Posterior cingulate gyrus (tissue), 11 donors: ENCODE measurements at places on chromosomes 12 and 14.

DNA sequence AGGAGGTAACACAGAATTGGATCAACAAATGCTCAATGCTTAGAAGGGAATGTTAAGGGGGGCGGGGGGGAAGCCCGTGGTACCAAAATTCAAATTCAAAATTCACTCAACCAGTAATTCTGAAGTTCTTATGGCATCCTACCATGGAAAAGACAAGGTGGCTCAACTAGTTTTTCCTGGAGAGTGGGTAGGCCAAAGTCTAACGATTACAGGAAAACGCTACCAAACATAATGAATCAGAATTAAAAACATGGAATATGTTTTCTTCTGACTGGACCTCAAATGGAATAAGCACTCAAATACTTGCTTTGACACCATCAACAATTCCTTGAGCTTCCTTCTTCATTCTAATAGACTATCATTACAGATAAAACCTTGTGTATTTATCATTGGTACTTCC lies 2.3 kb downstream of the NACA start:
- DNase-seq = no peak

- DNase-seq = no peak
Observed at GRCh38 chr14:57293866-57294837, 25.4 kb downstream of the AP5M1 start.

DNA sequence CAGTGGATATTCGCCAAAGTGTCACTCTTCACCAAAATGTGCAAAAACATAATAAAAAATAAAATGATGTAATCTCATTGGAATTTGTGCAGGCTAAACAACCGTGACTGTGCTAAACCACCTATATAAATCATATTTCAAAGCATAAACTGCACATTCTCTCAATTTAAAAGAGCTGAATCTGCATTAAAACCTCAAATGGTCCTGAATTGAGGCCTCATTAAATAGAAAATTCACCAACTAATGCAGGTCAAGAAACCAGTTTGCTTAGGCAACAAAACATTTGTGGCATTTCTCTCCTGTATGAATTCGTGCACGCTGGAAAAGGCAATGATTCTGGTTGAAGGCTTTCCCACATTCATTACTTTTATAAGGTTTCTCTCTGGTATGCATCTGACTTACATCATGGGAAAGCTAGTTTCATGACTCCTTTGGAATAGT lies 80.1 kb upstream of the IFNG-AS1 start:
- DNase-seq = no peak

- DNase-seq = no peak
Observed at GRCh38 chr14:84025106-84026012, 1504.6 kb upstream of the FLRT2 start.

DNA sequence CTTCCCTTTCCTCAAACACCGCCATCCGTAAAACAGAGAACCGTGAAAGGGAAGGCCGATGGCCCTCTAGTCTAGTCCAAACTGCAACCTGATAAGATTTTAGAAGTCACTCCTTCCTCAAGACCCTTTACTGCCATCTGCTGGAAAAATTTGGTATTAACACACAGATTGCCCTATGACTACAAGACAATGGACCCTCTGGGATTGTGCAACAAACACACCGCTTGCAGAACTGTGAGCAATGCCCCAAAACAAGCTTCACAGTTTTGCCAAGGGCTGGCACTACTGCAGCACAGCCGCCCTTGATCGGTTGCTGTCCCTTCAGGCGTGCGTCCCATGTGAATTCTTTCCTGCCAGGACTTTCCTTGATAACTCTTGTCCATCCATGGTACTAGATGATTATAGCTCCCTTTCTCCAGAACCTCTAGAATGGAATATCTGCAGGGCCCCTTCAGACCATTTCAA lies 23.1 kb downstream of the LLPH start:
- DNase-seq = peak; percentile 21

DNA sequence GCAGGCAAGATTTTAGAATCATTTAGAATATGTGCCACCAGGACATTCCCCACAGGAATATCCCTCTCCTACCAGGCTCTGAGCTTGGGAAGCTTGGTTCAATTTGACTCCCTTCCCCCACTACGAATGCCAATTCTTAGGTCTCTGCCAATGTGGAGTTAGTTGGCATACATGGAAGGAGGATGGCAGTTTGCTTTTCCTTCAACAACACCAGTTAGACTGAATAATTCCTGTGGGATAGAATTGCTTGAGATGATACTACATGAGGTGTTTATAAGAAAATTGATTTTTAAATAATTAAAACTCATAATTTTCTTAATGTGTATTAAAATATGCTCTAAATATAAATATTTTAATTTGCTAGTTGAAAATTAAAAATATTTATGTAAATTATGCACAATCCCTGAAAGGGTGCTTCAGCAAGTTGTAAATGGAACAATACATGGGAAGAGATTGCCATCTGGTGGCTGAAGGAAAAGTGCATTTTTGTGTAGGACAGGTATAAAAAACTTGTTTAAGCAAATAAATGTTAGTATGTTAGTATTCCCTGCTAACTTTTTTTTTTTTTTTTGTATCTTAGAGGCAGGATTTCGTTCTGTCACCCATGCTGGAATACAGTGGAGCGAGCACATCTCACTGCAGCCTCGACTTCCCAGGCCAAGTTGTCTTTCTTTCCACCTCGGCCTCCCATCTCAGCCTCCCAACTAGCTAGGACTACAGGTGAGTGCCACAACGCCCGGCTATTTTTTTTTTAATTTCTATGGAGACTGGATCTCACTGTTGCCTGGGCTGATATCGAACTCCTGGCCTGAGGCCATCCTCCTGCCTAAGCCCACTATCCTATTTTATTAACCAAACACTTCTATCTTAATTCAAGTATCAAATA lies 25.8 kb upstream of the STRAP start:
- no peak for DNase-seq

DNA sequence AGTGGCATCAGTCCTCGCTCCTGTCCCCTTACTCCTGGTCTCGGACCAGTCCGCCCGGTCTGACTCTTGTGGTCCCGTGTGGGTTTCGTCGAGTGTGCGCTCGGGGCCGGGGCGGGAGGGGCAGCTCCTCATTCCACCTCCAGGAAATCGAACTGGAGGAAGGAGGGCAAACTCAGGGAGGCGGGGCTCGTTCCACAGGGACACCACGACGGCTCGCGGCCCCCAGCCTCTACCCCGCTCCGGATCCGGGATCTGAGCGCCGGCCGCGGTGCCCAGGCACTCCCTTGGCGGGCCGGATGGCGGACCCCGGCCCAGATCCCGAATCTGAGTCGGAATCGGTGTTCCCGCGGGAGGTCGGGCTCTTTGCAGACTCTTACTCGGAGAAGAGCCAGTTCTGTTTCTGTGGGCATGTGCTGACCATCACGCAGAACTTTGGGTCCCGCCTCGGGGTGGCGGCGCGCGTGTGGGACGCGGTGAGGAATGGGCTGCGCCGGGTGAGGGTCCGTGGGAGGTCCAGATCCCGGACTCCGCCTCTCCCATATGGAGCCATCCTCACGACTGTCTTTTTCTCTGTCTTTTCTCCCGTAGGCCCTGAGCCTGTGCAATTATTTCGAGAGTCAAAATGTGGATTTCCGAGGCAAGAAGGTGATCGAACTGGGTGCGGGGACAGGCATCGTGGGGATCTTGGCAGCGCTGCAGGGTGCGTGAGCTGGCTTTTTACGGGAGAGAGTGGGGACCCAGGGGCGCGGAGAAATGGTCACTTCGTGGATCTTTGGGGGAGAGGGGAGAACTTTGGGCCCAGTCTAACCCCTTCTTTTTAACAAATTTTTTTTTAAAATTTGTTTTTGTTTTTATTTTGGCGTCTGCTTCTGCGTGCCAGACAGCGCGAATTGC lies at the start of gene EEF1AKMT3:
EEF1AKMT3 (plus strand) TSS at position 186 of the 894 bp plus-strand sequence; CDS start at position 297, 111 bp downstream.
- peak; percentile 41 for DNase-seq

GRCh38 chr12:13374793-13375192 lies 178.3 kb downstream of the EMP1 start:
- DNase-seq = peak; percentile 80

- peak; percentile 98 for DNase-seq
Observed at GRCh38 chr12:113130457-113131135, 5.0 kb downstream of the RASAL1 start.

DNA sequence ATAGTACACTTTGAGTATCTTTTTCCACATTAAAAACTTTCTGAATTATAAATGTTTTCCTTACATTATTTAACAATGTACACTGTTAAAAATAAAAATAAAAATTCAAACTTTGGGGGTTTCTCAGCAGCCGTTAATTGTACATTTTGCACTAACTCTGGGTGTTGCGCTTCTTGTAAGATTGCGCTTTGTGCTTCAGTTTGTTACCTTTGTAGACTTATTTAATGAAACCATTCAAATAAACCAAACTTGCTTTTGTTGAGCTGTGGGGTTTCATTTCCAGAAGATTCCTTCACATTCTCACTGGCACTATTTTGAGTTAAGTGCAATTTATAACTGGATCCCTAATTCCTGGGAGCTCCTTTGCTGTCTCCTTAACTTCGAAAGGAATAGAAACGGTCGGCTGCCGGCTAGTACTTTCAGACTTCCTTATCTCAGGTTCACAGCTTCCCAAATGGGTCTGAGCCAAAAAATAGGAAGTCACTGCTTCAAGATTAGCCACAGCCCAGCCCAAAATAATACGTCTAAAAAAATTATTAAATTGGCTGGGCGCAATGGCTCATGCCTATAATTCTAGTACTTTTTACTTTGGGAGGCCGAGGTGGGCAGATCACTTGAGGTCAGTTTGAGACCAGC lies 38.2 kb downstream of the RAD52 start:
- DNase-seq = no peak

- no peak for DNase-seq
Observed at GRCh38 chr12:111063295-111064026, 143.1 kb upstream of the MYL2 start.

DNA sequence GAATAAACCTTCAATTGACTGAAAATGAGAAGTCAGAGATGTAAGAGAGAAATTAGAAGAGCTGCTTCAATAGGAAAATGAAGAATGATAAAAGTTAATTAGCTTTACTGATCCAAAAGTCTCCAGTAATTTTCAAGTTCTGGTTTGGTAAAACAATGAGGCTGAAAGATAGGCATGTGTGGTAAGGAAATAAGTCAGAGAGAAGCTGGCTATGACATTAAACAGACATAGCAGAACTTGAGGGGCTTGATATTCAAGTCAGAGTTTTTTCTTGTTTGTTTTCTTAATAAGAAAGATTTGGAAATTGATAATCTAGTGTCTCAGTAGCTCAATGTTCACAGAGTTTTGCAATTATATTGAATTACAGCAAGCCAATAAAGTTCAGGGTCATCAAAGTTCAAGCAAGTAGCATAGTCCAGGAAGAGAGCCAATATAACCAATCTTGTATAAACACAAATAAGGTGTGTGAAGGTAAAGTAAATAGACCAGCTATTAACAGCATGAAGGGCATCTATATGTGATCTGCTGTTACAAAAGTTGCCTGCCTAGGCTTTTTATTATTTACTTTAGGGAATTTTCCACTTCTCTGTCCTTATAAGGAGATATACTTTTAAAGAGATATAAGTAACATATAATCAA lies 1111.5 kb downstream of the TRHDE start:
- DNase-seq = no peak

DNA sequence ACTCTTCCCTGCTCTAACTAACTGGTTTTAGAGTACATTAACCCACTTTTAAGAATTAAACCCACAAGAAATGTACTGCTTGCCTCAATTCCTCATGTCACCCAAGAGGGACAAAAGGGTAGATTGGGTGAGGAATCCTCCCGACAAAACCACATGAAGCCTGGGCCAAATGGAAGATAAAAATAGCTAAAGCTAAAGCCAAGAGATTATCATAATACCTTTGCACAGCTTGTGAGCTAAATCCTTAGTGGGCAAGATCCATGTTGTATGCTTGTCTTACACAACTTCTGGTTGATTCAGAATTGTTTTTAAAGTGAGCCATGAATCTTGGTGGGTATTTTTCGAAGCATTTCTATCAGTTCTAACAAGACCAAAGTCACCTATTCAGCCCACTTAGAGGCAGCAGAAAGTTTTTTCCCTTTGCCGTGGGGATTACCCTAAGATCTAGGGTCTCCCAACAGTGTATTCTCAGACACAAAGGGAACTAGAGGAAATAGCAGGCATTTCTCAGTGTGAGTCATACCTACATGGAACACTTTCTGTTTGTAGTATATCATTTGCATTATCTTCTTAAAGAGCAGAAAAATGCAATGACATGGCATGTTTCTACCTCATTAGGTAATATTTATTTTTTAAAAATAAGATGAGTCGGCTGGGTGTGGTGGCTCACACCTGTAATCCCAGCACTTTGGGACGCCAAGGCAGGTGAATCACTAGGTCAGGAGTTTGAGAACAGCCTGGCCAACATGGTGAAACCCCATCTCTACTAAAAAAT lies 616.6 kb downstream of the KCNH5 start:
- DNase-seq = no peak

DNA sequence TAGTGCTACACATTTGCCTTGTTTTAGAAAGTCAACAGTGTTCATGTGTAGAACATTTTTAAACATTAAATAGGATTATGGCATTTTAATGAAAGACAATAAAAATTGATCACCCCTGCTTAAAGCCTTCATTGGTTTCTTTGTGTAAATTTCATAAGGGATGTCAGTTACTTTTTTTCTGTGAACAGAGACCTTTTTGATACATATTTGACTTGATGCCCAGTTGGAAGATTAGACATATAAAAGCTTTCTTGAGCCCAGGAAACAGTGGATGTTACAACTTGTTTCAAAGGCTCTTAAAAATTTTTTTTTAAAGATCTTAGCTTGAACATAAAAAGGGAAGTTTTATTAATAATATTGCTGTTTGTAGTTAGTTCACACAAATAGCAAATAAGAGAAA lies 168.7 kb upstream of the PDZRN4 start:
- DNase-seq = no peak

- DNase-seq = no peak
Observed at GRCh38 chr14:64422756-64423155, 34.6 kb downstream of the MTHFD1 start.

GRCh38 chr12:94139816-94140215 lies 8.6 kb upstream of the PLXNC1 start:
- no peak for DNase-seq

DNA sequence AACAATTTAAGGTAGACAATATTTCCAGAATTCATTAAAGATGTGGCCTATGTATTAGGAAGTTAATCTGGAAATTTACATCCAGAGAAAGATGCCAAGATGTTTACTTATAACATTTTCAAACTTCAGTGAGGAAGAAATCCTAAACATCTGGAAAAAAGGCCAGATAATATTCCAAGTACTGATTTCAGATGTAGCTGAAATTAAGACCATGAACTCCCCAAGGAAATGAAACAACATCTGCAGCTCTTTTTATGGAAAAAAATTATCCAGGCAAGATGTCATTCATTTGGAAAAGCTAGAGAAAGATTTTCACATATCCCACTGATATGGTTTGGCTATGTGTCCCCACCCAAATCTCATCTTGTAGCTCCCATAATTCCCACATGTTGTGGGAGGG lies 35.0 kb downstream of the GNG2 start:
- no peak for DNase-seq

DNA sequence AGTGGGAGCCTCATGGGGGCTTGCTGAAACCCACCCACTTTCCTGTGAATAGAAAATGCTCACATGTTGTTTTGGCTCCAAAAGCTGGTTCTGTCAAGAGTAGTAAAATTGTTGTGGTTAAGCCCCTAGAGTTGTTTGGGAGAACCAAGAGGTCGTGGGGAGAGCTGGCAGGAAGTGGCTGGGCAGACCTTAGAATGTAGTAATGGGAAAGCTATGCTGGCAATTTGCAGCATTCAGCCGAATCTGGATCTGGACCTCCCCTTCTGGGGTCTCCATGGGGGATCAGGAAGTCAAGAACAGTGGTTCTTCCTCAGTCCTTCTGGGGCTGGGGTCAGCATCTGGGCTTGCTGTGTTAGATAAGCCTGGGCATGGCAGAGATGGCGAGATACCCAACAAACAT lies 150.6 kb upstream of the TBX3 start:
- no peak for DNase-seq
